ENCODE measurements at places on chromosomes 6 and 20.

DNA sequence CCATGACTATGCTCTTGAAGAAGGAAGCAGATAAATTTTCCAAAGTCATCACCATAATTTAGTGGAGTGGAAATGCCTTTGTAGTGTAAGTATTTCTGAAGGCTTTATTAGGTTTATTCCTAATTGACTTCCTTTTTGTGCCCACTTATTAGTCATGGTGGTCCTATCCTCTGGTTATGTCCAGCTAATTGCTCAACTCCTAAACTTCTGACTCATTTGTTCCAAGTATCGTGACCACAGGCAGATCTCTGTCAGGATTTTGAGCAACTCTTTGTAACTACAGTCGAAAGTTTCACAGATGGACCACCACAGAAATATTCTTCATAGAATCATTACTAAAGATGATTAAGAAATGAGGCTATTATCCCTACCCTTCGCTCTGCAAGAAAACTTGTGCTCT is 315.6 kb upstream of the PTCHD4 start:
- DNase-seq: no peak

DNA sequence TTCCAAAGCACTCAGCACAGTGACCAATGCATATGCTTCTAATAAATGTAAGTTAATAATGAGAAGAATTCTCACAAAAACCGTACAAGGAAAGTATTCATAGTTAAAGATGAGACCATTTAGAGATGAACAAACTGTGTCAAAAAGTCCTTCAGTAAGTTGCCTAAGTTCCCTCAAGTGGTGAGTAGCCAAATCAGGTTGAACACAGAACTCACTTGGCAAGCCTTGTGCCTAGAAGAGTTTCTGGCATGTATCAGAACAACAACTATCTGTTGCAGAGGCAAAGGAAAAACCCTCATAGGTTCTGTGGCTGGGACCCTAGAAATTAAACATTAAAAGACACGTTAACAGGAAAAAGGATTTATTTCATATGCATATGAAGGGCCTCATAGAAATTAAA is 129.6 kb upstream of the DOK5 start:
- DNase-seq: no peak

GRCh38 chr6:7541175-7542064 is at the start of gene DSP:
DSP (plus strand) TSS chr6:7541671; CDS start chr6:7541916, 245 bp downstream.
- DNase-seq: no peak

GRCh38 chr6:12403201-12403826 is 113.2 kb downstream of the EDN1 start:
- no peak for DNase-seq

DNA sequence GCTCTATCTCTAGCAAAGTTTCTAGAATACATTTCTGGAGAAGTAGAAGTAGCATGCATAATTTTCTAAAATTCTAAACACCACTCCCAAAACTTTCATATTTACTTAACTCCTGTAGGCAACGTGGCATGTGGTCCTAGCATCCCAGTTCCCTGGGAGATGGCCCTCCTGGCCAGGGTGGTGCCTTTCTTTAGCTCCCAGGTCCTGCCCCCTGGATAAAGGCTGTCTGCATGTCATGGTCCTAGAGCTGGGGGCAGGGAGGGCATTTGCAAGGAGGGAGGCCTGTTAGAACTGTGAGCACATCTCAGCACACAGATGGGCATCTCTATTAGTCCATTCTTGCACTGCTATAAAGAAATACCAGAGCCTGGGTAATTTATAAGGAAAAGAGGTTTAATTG is 485.6 kb upstream of the SULF2 start:
- DNase-seq: no peak

- DNase-seq: no peak
Measured at GRCh38 chr6:41071501-41071922, 644 bp downstream of the OARD1 start.

DNA sequence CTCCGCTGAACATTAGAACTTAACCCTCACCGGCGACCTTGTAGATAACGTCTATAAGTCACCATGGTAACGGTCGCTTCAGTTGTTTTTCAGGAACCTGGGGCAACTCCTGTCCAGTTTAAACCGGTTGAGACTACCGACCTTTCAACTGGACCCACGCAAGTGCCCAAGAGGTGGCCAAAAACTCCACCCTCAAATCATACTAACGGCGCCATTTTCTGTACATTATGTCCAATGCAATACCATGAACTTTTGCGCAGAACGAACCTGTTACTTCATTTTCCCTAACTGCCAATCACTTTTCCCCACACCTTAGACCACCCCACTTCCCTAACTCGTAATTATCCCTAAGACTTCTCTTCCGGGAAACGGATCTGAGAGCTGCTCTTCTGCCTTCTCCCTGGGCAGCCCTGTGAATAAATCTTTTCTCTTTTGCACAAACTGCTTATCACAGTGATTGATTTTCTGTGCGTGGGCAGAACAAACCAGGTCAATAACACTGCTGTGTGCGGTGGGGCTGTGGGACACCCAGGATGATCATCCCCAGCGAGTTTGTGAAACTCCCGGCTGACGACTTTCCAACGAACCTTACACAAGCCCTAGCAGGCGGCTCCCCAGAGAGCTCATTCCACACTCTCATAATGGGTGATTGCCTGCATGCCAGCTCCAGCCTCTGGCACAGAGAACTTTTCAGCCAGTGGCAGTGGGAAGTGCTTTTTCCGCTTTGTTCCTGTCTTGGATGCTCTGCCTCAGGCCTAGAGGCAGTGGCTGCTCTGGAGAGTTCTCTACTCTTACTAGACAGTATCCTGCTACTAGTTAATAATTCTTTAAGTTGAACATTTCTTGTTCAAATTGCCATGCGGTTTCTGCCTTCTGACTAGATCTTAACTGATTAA is 28.6 kb downstream of the GPX5 start:
- no peak for DNase-seq

DNA sequence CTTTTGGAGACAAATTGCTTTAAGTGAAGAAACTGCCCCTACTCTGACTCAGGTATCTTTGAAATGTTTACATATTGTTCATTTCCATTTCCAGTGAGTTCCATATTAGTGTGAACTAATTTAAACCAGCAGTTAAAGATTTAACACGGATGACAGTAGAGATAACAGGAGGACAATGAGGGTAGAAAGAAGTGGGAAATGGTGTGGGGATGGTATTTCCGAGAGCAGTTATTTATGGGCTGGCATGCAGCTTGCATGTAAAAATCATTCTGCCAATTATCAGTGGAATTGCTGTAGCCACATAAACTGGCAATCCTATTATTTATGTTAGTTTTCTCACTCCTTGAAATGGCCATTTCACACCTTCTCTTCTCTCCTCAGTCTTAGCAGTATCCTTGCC is 8.6 kb upstream of the ADGRF5 start:
- no peak for DNase-seq

DNA sequence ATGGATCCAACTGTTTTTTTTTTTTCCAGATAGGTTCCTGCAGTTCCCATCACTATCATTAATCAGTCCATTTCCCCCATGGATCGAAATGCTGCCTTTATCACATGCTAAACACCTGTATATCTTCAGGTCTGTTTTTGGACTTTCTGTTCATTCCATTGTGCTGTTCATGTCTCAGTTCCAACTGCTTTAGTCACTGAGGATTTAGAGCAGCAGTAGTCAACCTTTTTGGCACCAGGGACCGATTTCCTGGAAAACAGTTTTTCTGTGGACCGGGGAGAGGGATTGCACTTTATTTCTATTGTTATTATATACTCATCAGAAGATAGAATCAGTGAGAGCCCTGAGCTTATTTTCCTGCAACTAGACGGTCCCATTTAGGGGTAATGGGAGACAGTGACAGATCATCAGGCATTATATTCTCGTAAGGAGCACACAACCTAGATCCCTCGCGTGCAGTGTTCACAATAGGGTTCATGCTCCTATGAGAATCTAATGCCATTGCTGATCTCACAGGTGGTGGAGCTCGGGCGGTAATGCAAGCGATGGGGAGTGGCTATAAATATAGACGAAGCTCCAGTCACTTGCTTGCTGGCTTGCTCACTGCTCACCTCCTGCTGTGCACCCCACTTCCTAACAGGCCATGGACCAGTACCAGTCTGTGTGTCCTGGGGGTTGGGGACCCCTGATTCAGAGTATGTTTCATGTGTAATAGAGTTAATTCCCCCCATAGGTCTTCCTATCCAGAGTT is 46.0 kb downstream of the CAP2 start:
- DNase-seq: no peak

DNA sequence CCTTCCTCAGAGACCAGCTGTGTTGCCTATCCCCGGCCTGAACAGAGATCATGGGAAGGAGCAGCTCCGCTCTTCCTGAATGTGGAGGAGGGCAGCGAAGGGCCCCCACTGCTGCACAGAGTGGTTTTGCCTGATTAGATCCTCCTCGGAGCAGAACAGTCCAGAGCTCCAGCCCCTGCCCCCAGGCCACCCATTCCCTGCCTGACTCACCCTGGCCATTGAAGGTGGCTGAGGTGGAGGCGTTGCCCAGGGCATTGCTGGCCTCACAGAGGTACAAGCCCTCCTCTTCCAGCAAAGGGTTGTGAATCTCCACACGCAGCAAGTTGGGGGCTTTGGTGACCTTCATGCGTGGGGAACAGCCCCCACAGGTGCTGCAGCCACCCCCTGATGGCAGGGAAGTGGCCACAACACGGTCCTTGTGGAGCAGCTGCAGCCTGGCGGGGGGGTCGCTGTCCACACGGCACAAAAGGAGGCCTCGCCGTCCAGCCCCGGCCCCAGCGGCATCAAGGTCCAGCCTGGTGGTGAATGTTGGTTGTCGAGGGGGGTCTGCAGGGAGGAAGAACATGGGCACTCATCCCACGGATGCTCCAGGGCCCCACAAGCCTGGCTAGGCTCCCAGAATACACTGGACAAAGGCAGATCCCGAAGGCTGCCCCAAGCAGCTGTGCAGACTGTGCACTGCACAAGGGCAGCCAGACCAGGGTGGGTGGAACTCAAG is 14.7 kb downstream of the SIGLEC1 start:
- DNase-seq: no peak

GRCh38 chr6:24643920-24644319 is 2.1 kb downstream of the KIAA0319 start:
- DNase-seq: no peak

GRCh38 chr6:89530982-89531381 is 98.0 kb downstream of the ANKRD6 start:
- DNase-seq: no peak

GRCh38 chr6:15389765-15390723 is 144.2 kb downstream of the JARID2 start:
- DNase-seq: peak; percentile 68

DNA sequence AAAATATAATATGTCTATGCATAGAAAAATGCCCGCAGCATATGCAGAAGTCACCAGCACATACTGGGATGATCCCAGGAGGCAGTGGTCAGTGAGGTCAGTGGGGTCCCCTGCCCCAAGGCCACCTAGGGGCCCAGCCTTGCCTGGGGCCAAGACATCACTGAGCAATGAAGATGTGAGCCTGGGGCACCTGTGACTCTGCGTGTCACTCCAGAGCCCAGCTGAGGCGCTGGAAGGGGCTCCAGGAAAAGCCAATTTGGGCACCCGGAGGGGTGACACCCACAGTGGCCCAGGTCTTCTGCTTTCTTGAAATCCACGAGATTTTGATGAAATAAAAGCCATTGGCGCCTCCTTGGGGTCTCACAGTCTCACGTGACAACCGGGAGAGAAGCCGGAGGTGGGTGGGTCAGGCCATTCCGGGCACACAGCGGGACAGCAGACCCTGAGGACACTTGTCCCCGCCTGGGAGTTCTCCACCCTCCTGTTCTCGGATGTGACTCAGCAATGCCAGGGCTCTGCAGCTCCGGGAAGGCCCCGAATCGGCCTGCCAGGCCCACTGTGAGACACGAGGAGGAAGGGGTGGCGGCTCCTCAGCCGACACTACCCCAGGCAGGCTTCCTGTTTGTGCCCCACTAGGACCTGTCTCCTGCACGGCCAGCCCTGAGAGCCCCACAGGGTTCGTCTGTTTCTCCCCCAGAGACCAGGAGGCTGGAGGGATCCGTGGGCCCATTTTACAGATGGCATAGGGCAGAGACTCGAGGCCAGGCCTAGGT is 24.4 kb upstream of the SLCO4A1 start:
- no peak for DNase-seq

- no peak for DNase-seq
Measured at GRCh38 chr6:131366223-131366622, 206.8 kb upstream of the ARG1 start.

- DNase-seq: no peak
Measured at GRCh38 chr20:14889496-14890255, 552.3 kb upstream of the FLRT3 start.

DNA sequence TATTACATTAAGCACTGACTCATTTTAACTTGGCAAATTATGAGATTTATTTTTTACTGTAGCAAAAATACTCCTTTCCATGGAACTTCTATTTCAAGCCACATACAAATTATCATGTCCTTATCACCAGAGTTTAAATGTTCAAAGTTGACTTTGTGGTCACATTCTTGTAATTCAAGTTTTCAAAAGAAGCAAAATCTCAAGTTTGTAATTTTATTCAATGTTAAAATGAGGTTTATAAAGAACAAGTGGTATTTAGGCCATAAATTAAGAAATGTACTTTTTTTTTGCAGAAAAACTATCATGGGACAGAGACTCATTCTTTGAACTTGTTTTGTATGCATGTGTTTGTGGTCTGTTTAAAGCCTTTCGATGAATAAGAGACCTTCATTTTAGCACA is 811.5 kb downstream of the TENT5A start:
- DNase-seq: no peak

DNA sequence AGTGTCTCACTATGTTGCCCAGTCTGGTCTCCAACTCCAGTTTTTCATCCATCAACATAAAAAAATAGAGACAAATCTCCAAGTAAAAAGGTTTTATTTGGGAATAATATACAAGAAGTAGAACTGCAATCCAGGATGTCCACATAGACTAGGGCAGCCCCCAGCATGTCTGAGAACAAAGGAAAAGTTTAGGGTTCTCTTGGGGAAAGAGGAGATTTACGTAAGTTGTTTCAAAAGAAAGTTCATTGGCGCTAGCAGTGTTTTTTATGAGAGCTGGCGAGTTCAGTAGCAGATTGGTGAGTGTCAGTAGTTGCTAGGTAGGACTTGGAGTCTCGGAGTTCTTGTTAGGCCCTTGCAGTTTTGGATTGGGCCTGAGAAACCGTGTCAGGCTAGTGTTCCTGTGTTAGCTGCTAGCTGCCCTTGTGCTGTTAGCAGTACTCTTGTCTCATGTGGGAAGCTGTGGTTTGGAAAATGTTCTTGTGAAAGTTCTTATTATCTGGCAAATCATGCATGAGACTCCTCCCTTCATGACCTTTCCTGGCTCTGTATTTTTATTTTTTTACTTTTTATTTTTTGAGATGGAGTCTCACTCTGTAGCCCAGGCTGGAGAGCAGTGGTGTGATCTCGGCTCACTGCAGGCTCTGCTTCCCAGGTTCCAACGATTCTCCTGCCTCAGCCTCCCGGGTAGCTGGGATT is 24.7 kb downstream of the TTLL9 start:
- peak; percentile 27 for DNase-seq

- no peak for DNase-seq
Measured at GRCh38 chr6:3088446-3088845, 20.2 kb downstream of the RIPK1 start.

DNA sequence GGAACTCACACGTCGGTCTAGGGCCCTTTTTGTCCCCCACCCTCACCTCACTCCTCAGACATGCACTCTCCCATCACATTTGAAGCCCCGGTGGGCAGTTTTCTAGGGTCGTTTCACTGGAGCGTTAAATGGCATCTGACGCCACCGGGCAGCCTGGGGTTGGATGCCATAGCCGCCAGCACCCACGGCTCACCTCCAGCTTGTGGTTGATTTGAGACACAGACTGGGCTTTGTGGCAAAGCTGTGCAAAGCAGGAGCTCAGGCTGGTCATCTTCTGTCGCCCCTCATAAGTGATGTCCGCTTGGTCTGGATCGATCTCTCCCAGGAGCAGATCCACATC is 530 bp downstream of the GOPC start:
- DNase-seq: no peak
